ENCODE measurements at places on chromosomes 7 and 10.

DNA sequence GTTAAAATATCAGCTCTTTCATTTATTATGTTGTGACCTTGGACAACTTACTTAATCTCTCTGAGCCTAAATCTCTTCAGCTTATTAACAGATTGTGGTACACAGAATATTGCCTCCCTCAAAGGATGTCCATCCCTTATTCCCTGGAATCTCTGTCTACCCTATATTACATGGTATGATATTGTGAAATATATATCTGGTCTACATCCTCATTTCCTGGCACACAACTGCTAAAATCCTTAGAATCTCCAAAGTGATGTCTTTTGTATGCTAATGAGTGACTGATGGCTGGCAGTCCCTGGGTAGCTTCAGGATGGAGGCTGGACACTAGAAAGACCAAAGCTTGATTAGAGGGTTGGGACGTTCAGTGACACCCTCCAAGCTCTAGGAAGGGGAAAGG, 25.8 kb downstream of the ZNF438 start:
- no peak for DNase-seq

GRCh38 chr10:34380856-34381255, 434.2 kb downstream of the PARD3 start:
- no peak for DNase-seq

- DNase-seq = no peak
Observed at GRCh38 chr10:7649673-7650300, 17.0 kb downstream of the ITIH5 start.

DNA sequence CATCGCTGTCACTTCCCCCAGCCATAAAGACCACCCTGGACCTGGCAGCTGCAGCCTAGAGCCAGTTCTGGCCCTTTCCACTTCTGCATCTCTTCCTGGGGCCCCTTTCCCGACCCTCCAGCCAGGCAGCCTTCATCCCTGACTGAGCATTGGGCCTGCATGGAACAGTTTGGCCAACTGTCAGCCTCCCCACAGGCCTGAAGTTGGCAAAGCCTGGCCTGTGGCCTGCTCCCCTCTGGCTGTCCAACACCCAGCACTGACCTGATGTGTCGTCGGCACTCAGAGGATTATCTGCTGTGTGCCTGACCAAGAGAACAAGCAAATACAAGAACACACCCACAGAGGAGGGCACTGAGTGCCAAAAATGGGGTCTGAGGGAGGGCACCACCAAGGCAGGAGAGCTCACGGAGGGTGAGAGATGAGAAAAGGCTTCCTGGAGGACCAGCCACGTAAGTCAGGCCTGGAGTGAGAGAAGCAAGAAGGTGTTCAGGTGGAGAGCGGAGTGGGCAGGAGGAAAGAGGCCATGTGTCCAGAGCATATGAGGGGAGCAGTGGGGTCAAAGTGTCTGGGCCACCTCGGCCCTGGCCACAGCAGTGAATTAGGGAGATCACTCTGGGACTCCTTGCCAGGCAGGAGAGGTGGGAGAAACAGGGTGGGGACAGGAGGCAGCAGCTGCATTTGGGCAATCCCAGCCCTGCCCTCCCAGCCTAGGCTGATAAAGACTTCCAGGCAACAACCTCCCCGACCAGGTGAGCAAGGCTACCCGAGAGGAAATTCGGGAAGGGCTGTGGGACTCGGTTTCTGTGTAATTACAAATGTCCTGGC, 4.5 kb downstream of the GPRIN2 start:
- DNase-seq = no peak

DNA sequence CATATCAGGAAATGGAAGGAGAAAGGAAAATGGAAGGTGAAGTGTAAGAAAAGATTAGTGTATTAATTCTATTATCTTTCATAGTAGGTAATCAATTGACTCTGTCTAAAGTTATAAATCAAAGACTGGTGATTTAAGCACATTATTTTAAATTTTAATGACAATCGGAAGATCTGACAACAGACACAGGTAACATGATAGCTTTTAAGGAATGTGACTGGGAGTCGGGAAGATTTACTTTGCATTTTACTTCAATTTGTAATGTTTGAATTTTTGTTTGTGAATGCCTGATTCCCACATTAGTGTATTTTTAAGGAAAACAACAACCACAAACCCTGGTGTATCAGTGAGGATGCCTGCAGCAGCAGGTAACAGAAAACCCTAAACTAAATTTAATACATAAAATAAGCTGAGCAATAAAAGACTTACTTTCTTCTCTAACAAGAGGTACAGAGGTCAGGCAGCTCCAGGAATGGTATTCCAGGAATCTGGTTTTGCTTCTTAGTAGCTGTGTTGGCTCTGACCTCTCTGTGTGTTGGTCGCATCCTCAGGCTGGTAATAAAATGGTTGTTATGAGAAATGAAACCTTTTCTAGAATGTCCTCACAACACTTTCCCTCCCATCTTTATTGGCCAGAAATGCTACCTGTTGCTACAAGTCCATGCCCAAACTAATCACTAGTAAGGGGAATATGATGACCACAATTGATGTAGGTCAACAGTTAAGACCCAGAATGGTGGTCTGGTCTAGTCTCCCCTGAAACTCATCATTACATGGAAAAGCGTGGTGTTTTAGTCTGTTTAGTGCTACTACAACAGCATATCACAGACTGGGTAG, 12.2 kb downstream of the DNAJB9 start:
- no peak for DNase-seq

- no peak for DNase-seq
Observed at GRCh38 chr7:140937702-140938264, 13.1 kb upstream of the BRAF start.

GRCh38 chr7:42107484-42108240, 129.3 kb downstream of the GLI3 start:
- DNase-seq = no peak

GRCh38 chr7:66815951-66816350, 75.4 kb downstream of the RABGEF1 start:
- no peak for DNase-seq

- DNase-seq = no peak
Observed at GRCh38 chr10:73946253-73947145, 35.6 kb downstream of the PLAU start.

DNA sequence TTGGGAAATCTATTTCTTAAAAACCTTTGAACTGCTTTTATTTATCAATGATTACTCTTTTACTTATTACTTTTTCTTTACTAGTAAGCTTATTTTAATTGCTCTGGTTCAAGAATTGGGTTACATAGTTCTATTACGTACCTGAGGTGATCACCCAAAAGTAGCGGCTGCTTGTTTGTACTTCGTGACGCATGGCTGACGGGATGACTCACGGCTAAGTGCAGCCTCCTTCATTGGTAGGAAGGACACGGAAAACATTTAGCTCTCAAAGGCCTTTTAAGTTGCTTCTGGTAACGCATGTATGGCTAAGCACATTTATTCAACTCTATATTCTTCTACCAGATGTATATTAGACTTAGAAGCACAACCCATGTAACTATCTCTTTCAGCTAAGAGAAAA, 285.8 kb upstream of the SP4 start:
- DNase-seq = no peak

GRCh38 chr7:81833401-81833800, 63.6 kb upstream of the HGF start:
- no peak for DNase-seq

DNA sequence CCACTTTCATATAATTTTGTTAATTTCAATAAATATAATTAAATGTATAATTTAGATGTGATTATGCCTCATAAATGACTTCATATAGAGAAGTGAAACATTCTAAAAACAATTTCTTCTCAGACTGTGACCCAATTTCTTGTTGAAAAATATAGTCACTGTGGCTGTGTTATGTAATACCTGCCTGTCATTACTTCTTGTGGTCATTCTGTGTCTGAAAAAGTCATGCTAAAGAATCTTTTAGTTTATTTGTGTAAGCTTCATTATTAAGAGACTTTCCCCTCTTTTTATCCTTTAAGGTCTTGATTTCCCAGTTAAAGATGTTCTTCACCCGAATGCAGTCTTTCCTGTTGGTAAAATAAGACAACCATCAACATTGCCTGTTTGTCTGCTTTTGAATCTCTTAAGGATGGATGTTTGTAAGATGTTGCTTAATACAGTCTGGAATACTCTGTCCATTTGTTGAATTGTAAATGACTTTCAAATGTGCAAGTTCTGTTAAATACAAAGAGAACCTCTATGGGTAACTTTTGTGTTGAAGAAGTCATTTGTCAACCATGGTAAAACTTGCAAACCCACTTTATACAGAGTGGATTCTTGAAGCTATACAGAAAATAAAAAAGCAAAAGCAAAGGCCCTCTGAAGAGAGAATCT, 16.0 kb downstream of the KAT6B start:
- no peak for DNase-seq

DNA sequence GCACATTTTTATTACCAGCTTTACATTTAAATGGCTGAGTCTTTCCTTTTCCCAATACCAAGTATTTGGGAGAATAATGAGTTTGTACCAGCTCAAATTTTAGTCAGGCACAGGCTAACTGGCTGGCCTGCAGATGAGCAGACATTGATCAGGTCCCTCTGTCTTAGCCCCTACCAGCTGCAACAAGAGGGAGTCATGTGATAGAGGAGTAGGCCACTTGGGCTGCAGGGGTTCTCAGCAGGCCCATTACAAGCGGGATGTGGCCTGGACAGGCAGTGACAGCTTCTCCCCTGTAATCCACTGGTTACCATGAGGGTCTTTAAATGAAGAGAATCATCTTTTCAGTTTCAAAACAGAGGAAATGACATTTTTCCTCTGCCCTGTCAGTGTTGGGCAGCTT, 283.6 kb downstream of the SUGCT start:
- DNase-seq = no peak

DNA sequence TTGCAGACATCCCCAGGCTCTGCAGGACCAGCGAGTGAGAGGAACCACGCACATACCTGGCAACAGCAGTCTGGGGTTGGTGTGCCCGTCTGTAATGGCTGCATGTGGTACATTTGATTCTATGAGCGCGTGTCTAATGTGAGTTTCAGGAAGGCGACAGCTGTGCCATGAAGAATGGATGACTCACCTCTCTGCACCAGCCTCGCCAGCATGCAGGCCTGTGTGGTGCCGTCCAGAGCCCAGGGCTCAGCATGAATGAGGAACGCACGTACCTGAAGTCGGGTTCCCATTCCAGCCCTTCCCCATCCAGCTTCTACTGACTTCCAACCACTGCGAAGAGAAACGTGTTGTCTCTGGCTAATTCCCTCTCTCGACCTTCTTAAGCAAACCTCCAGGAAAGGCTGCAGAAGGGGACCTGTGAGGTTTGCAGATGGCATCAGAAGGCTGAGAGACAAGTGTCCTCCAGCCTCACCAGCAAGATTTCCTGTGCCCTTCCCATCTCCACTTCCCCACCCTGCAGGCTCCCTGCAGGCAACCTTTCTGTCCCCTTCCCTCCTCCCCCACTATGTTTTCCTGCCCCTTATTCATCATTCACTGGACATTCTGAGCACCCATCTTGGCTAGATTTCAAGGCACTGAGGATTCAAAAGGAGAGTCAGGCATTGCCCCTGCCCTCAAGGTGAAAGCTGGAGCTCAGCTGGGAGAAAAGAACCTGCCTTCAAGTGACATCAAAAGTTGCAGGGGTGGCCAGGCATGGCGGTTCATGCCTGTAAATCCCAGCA, 54.3 kb downstream of the ASB13 start:
- no peak for DNase-seq

GRCh38 chr7:39741942-39742623, 118.7 kb downstream of the RALA start:
- no peak for DNase-seq

- no peak for DNase-seq
Observed at GRCh38 chr7:128759242-128759641, 16.4 kb downstream of the OPN1SW start.

- DNase-seq = no peak
Observed at GRCh38 chr7:99597762-99598501, at the start of gene TMEM225B. Gene TMEM225B, plus strand, starts transcription at chr7:99598267. Its CDS starts 6,122 bp downstream, at chr7:99604389.

GRCh38 chr7:22563621-22564241, 63.7 kb upstream of the STEAP1B start:
- DNase-seq = no peak

DNA sequence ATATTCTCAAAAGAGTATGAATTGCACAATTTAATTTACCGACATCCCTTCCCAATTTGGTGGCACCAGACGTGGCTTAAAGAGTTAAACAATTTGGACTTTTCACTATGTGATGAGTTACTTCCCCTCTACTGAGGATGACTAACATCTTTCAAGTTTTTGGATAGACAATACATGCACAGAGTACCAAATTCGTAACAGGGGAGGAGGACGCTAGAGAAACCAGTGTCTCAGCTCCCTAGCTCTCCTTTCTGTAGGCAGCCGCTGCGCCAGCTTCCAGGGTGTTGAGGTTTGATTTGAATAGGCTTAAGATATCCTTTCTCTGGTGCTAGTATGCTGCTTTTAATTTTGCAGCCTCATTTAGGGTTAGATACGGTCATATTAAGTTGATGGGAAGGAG, 69.2 kb downstream of the GNA12 start:
- no peak for DNase-seq

DNA sequence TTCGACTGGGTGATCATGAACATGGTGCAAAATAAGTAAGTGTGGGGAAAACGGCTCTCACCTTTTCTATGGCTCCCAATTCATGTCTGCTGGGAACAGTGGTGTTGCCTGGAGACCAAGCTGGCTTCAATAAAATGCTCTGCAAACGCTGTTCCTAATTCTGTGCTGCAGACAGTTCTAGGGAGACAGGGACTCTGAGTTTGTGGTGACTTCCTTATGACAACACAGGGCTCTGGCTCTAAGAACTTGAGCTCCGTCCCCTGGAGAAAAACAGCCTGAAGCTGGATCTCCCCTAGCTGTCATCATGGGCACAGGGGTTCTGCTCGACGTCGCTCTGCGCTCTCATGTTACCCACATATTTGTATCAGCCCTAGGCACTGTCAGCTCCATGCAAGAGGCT, 61.0 kb upstream of the INSYN2A start:
- DNase-seq = no peak

GRCh38 chr10:7354330-7355047, 56.3 kb downstream of the SFMBT2 start:
- DNase-seq = no peak

- no peak for DNase-seq
Observed at GRCh38 chr7:78253850-78254725, 455.5 kb downstream of the PHTF2 start.

DNA sequence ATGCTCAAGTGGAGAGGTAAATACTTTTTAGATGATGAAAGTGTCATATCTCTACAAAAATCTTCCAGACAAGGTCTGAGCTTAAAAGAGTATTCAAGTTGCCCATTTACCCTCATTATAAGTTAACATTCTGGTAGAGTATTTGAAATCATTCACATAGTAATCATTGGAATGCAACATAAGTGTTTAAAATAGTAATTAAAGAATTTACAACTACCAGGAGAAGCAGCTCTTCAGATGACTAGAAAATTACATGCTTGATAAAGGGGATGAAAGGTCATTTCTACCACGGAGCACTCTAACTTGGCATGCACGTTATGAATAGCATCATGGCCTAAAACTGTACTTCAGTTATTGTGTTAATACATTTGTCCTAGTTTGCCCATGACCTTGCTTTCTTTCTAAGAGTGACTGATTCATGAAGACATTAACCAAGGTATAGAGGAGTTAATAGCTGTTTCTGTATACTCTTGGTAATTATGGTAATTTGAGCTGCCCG, 120.0 kb downstream of the SEMA3E start:
- DNase-seq = no peak

DNA sequence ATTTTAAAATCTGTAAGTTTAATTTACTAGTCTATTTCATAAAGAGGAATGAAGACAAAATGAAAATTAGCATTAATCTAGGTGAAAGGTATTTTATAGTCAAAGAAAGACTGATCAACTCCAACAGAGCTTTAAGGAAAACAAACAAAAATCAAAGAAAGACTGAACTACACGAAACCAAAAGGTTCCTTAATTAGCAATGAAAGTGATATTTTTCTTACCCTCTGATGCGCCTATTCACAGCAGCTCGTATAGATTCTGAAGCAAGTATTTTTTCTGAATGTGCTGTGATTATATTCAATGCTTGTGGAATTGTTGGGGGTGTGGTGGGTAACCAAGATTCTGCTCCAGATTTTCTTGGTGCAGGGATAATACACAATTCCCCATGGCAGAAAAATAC, 11.8 kb downstream of the ECD start:
- DNase-seq = no peak

Data from cortex of kidney (tissue), 1 donor.